ENCODE measurements at places on chromosomes 6 and 20. TPM values are rescaled to one million over a fixed set of nuclear protein-coding genes. Genes with fewer than 3 reads are reported as not detected.

Gene CPNE5
- 1.2 TPM for total RNA-seq

Gene SESN1
- total RNA-seq: 48.5 TPM

Gene NOTCH4
- total RNA-seq: 0.53 TPM

Gene STMND1
- total RNA-seq: not detected

Gene KCNS1
- total RNA-seq: not detected

Gene ARMC12
- total RNA-seq: 0.16 TPM

Measured in myocyte (in vitro differentiated cells).